Upper lobe of right lung (tissue), 1 donor: ENCODE measurements at places on chromosomes 4 and X. TPM values are rescaled to one million over a fixed set of nuclear protein-coding genes. Genes with fewer than 3 reads are reported as not detected.

GRCh38 chr4:182354867-182355266 lies 111.7 kb downstream of the TENM3 start:
- DNase-seq = no peak

GRCh38 chr4:15778289-15779241 lies at the start of gene CD38:
TSS of gene CD38 (plus strand) at chr4:15778328. CDS start at chr4:15778415, 87 bp downstream.
- DNase-seq = peak; percentile 85

- DNase-seq = no peak
Observed at GRCh38 chrX:50198348-50198747, 2.5 kb downstream of the AKAP4 start.

- DNase-seq = no peak
Observed at GRCh38 chr4:153452658-153453378, 13.3 kb upstream of the TMEM131L start.

GRCh38 chr4:57214654-57215411 lies 104.6 kb upstream of the IGFBP7 start:
- DNase-seq = no peak

- no peak for DNase-seq
Observed at GRCh38 chr4:3724319-3725231, 41.6 kb upstream of the ADRA2C start.

LDOC1 gene
- total RNA-seq = 19.1 TPM

DNA sequence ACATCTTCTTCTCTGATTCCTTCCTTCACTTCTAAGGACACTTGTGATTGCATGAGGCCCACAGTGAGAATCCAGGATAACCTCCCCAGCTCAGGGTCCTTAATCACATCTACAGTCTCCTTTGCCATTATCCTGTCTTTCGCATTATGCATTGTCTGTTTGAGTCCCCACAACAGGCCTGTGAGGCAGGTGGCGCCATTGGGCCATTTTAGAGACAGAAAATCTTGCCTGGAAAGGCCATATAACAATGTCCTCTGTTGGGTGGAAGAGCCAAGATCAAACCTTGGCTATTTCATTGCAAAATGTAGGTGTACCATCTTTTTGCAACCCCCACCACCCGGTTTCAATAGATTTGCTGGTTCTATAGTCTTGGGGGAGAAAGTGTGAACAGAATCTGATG lies 11.8 kb upstream of the DCUN1D4 start:
- DNase-seq = peak; percentile 73

GRCh38 chr4:53465281-53465680 lies 87.8 kb downstream of the FIP1L1 start:
- no peak for DNase-seq

POU3F4 gene
- total RNA-seq = not detected

USP11 gene
- 56.0 TPM for total RNA-seq

PITX2 gene
- total RNA-seq = not detected

DNA sequence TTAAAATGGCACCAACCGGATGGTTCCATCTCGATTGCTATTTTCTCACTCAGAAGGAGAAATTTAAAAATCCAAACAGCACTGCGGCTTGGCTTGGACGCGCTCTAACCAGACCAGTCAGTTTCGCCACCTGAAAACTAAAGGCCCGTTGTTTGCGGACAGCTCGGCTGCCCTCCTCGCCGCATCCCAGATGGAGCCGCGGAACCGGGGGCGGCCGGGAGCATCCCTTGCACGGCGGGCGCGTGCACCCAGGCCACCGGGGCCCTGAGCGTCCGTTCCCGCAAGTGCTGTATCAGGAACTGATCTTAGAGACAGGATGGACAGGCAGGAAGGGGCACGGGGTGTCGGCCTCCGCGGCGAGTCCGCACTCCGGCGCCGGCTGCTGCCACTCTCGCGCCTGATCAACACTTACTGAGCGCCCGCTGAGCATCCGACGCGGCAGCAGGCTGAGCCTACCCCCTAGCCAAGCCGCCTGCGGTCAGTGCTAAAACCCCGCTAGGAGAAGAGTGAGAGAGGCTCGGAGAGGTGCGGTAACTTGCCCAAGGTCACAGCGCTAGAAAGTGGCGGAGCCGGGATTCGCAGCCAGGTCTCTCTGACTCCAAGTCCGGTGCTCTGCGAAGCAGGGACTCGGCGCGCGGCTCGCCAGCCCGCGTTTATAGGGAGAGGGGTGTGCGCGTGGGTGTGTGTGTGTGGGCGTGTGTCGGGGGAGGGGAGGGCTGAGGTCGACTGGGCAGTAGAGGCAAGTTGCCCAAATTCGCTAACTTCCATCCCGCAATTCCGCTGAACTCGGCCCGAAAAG lies at the start of gene CITED1:
TSS of gene CITED1 (minus strand) at position 629 of the 799 bp plus-strand sequence. CDS start 3,045 bp downstream, outside the sequence.
- DNase-seq = no peak
